ENCODE measurements at places on chromosomes 5 and 9. TPM values are rescaled to one million over a fixed set of nuclear protein-coding genes. Genes with fewer than 3 reads are reported as not detected.

Gene GOLM1
- 87.0 TPM for total RNA-seq

Gene STC2
- total RNA-seq = 47.5 TPM

Gene RGP1
- 14.2 TPM for total RNA-seq

Gene NR4A3
- total RNA-seq = under 0.01 TPM

Gene LRRC26
- not detected for total RNA-seq

Gene OCLN
- total RNA-seq = 13.4 TPM

Gene PCDHB15
- 0.14 TPM for total RNA-seq

Gene PLK2
- 783 TPM for total RNA-seq

Gene DAB2IP
- total RNA-seq = 35.2 TPM

Gene GARNL3
- total RNA-seq = 8.3 TPM

Gene FBN2
- total RNA-seq = 208 TPM

Gene MFAP3
- 128 TPM for total RNA-seq
